Adrenal gland (tissue), 19 donors: ENCODE measurements at places on chromosomes 2 and 18. TPM values are rescaled to one million over a fixed set of nuclear protein-coding genes. Genes with fewer than 3 reads are reported as not detected.

- no peak for DNase-seq
Measured at GRCh38 chr2:100317634-100318033, 4.7 kb downstream of the LONRF2 start.

GRCh38 chr2:201854841-201855240, 48.5 kb downstream of the CDK15 start:
- DNase-seq, result no peak

GRCh38 chr2:216293883-216294282, 78.4 kb downstream of the MARCHF4 start:
- no peak for DNase-seq

GRCh38 chr18:55247032-55247431, 287.8 kb upstream of the CCDC68 start:
- no peak for DNase-seq

- no peak for DNase-seq
Measured at GRCh38 chr2:215554689-215555498, 119.0 kb upstream of the FN1 start.

- DNase-seq, result no peak
Measured at GRCh38 chr18:8163286-8163959, 445.8 kb upstream of the RAB12 start.

DNA sequence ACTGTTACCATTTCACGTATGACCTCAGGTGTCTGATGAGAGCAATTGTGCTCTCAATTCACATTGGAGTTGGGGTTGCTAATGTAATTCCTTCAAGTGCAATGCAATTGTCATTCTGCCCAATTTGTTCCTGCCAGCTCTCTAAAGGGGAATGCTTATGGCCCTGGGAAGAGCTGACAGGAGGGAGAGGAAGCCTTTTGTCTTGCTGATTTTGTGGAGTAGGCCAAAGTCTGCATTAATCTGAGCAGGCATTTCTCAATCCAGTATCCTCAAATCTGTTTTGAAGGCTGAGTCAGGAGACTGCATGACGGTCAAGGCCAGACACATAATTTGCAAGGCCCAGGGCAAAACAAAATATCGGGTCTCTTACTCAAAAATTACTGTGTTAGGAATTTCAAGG, 326.4 kb upstream of the SPHKAP start:
- peak; percentile 43 for DNase-seq

GRCh38 chr2:98944775-98945174, 8.8 kb upstream of the CRACDL start:
- DNase-seq, result no peak

DNA sequence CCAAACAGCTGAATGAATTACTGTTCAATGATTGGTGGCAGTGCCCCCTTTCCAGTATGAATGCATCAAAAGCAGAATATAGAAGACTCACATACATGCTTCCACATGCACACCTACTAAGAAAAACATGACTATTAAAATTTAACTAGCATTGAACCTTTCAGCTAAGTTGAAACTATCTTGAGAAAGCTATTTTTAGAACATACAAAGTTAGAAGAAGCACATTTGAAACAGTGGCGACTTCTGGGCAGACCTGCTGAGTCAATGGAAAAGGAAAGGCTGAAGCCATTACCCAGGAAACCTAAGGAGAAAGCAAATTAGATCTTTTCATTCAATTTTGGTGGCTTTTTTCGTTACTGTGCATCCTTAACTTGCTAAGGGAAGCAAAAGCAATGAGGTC, 55.9 kb downstream of the PLA2R1 start:
- no peak for DNase-seq

DNA sequence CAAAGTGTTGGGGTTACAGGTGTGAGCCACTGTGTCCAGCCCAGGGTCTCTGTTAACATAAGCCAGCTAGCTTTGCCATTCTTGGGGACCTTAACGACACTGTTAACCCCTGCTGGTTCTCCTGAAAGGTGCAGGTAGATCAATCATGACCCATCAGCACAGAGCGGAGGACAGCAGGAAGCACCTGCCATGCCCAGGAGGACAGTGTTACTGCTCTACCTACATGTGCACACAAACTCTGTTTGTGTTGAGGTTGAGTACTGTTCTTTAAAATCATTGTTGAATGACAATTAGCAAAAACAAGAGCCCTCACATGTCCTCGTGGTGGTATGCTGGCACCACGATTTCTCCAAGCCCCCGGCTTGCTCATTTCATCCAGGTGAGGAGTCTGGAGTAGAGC, 120.9 kb downstream of the FAM210A start:
- DNase-seq, result no peak

GRCh38 chr2:17083902-17084301, 418.3 kb upstream of the CYRIA start:
- DNase-seq, result no peak

GRHL1 gene
- total RNA-seq, result 1.8 TPM

ADAM23 gene
- 17.1 TPM for total RNA-seq
